NCI-H1048 (cell line): ENCODE measurements at places on chromosomes 6 and 20.

GRCh38 chr20:34022151-34022838 lies 28.6 kb downstream of the RALY start:
- DNase-seq = no peak

DNA sequence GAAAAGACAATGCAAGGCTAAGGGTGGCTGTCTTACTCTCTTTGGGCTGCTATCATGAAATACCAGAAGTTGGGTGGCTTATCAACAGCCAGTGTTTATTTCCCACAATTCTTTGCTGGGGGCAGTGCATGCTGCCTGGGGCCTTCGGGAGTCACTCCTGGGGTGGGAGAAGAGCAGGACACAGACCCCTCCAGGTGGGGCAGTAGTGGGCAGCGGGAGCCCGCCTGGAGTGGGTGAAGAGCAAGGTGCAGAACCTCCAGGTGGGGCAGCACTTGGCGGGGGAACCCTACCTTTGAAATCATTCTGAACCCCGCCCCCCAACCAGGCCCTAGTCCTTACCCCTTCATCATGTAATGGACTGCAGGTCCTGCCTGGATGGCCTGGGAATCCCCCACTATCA lies 69.6 kb upstream of the THBS2 start:
- DNase-seq = no peak

- no peak for DNase-seq
Measured at GRCh38 chr20:18851629-18852028, 38.0 kb downstream of the SCP2D1 start.

DNA sequence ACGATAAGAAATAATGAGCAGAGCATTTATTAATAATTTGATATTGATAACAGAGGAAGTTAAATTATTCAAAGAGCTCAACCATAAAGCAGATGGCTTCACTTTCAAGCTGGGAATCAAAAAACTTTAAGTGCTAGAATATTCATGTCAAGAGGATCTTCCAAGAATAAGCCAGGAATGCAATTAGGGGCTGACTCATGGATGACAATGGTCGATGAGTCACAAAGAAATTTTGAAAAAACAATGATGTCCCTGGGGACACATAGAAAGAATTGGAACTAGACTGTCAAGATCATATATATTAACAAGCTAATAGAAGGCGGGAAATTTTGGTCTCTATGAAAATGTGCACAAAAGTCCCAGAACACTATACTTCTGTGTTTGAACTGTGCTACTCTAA lies 304.1 kb downstream of the LAMA2 start:
- no peak for DNase-seq

DNA sequence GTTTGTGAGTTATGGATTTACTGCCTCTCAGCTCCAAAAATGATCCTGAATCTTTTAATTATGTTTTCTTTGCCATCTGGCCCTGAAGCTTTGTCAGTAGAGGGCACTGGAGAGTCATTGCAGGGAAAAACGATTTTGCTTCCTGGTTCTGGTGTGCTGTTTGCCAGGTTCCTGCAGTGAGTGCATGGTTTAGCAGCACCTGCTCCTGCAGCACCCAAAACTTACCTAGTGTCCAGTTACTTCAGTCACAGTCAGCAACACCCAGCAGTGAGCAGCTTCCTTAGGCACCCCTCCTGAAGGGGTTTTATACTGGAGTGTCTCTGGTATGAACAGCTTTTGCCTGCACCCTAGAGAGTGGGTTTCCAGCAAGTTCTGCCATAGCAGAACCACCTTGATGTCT lies 6.0 kb upstream of the TRIM26 start:
- DNase-seq = no peak
